ENCODE measurements at places on chromosomes 16 and 17.

DNA sequence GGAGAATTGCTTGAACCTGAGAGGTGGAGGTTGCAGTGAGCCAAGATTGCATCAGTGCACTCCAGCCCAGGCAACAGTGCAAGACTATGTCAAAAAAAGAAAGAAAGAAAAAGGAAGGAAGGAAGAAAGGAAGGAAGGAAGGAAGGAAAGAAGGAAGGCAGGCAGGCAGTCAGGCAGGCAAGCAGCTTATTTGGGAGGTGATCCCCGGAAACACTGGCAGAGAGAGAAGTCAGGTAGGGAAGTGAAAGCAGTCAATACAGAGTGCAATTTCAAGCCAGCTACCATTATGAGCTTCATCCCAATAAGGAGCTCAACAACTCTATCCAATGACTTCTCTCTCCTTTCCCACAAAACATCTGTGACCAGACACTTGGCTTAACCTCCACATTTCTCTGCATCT is 83.0 kb upstream of the TBC1D3K start:
- DNase-seq: no peak

DNA sequence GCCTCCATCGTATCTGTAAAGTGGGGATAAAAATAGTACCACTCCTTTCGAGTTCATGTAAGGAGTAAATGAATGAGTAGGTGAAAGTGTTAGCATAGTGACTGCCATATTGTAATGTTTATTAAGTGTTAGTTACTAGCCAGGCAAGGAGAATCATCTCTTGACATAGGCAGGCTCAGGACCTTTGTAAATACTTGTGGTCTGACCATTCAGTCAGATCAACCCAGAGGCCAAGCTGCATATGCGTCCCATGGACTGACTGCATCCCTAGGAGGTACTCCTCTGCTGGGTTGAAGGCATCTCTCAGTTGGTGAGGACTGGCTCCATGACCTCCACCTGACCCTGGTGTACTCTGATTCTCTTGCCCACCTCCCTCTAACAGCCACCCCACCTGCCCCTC is 40.5 kb upstream of the CDRT4 start:
- DNase-seq: no peak

DNA sequence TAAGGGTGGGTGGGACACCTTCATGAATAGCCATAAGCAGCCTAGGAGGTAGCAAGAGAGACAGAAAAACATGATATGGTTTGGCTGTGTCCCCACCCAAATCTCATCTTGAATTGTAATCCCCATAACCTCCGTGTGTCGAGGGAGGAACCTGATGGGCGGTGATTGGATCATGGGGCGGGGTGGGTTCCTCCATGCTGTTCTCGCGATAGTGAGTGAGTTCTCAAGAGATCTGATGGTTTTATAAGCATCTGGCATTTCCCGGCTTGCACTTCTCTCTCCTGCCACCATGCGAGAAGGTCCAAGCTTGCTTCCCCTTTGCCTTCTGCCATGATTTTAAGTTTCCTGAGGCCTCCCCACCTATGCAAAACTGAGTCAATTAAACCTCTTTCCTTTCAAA is 259.1 kb upstream of the ERCC4 start:
- no peak for DNase-seq

- DNase-seq: no peak
Observed at GRCh38 chr16:12025472-12025871, 48.9 kb downstream of the SNX29 start.

- DNase-seq: no peak
Observed at GRCh38 chr17:510226-510917, 157.8 kb upstream of the RPH3AL start.

- peak; percentile 24 for DNase-seq
Observed at GRCh38 chr17:2138761-2139160, 83.9 kb downstream of the HIC1 start.

- DNase-seq: no peak
Observed at GRCh38 chr16:11127610-11128195, 128.3 kb downstream of the SOCS1 start.

All from AG20443 (cell line).